Dermis microvascular lymphatic vessel endothelial cell (primary cell): ENCODE measurements at places on chromosomes 4 and X.

DNA sequence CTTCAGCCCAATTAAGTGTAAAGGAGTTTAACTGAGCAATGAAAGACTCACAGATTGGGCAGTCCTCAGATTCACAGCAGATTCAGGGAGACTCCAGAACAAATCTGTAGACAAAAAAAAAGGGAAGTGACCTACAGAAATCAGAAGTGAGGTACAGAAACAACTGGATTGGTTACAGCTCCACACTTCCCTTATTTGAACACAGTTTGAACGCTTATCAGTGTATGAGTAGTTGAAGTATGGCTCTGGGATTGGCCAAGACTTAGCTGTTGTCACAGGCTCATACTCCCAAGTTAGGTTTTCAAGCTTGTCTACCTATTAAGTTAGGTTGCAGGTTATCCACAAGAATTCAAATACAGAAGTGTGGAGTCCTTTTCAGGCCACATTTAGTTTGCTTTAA lies 112.4 kb upstream of the ELOVL6 start:
- DNase-seq: no peak

DNA sequence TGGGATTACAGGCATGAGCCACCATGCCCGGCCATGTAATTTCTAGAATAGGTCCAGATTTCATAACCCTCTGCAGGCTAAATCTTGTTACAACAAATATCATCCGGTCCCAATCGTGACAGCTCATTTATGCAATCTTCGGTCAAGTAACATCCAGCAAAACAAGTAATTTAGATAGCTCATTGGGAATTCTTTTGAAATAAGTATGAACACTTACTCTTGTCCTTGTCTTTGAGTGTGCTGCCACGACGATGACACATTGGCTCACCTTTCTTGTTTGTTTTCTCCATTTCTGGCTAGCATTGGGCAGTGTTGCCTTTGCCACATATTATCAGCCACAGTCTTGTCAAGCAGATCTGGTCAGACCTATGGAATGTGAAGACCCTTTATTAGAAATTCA lies 92.0 kb downstream of the PHEX start:
- DNase-seq: no peak

GRCh38 chr4:109576462-109576861 lies 16.4 kb downstream of the MCUB start:
- peak; percentile 99 for DNase-seq

DNA sequence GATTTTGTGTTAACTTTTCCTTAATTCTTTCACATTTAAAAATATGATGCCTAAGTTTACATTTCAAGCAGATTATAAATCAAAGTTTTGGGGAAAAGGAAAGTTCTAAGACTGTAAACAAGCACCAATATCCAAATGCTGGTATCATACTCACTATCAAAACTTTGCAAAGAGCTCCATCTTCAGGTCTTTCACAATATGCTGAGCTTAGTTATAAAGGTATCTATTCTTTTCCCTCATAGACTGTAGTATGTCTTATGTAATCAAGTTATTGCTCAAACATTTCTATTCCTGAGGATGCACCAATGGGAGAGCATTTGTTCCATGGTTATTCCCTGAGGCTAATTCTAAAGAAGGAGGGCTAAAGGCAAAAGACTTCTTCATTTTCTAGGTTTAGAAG lies 207.9 kb upstream of the FAM241A start:
- peak; percentile 12 for DNase-seq

DNA sequence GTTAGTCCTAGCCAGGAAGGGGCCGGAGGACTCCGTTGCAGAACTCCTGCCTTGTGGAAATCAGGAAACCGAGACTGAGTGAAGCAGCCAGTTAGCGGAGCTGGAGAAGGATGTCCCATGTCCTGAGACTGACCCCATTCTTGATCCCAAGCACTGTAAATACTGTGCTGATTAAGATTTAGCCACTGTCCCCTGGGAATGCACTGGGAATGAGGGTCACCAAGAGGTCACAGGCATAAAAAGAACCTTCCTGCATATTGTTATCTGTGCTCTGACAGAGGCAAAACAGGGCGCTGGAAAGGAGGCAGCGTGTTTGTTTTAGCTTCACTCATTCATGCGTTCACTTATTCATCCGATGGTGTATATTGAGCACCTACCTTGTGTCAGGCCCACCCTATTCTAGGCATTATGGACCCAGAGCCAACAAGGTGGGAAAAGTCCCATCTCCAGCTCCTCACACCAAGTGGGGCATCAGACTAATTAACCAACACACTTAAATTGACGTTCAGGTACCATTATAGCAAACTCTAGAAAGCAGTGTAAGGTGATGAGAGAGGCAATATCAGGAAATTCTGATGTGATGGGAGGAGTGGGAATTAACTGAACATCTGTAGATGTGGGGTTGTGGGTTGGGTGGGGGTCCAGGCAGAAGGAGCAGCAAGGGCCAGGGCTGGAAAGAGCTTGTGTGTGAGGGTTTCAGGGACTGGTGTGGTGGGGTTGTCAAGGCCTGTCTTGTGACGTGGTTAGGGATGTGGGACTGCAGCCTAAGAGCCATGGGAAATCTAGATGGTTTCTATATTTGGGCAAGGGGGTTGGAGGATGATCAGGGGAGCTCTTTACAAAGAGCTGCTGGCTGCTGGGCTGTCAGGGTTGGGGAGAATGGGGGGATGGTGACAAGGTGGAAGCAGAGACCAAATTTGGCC lies 10.6 kb upstream of the SLC2A9 start:
- DNase-seq: peak; percentile 37

- DNase-seq: no peak
Observed at GRCh38 chr4:74754218-74754617, 40.1 kb downstream of the BTC start.

- no peak for DNase-seq
Observed at GRCh38 chr4:158895797-158896576, 127.2 kb downstream of the FNIP2 start.

GRCh38 chrX:34546366-34546765 lies 110.7 kb downstream of the TMEM47 start:
- DNase-seq: peak; percentile 2

- DNase-seq: no peak
Observed at GRCh38 chrX:133908223-133908955, 77.0 kb downstream of the GPC3 start.

- DNase-seq: no peak
Observed at GRCh38 chr4:111618908-111619307, 526.3 kb upstream of the FAM241A start.

DNA sequence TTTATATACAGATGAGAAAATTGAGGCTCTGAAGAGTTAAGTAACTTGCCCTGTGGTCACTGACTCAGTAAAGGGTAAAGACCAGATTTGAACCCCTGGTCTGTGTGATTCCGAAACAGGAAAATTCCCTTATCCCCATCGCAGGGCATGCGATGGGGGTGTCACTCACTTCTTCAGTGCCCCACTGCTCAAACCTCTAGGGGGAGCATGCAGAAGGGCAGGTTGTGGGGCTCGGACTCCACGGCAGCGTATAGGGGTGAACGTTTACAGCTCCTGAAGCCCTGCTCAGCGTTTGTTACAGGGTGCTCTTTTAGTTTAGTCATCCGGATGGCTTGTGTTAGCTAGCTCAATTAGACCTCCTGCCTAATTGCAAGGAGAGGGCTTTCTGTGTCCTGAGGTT lies 3.7 kb upstream of the EXOC1 start:
- DNase-seq: no peak

DNA sequence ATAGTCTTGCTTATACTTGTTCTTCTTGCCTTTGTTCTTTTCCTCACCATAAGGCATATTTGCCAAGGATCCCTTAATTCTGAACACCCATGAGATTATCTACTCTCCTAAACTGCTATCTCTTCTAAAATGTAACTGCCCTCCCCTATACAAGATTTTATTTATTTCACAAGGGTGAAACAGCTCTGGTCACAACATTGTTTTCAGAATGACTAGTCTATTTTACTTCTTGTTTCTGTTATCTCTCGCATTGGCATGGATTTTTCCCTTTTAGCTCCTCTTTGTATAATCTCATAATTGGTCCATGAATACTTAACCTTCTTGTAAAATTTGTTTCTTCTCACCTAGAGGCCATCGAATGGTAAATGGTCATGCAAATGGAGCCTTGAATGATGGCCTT lies 17.2 kb upstream of the COL25A1 start:
- DNase-seq: no peak
